ENCODE measurements at places on chromosomes 12 and 14.
A peak's percentile ranks its signal among the peaks of the same experiment; 100 is the strongest.

GRCh38 chr12:99138393-99138792 lies 493.3 kb downstream of the APAF1 start:
- DNase-seq, result no peak

GRCh38 chr14:68268719-68269118 lies 449.1 kb downstream of the RAD51B start:
- DNase-seq, result no peak

GRCh38 chr14:59727073-59727661 lies 143.4 kb downstream of the RTN1 start:
- DNase-seq, result no peak

DNA sequence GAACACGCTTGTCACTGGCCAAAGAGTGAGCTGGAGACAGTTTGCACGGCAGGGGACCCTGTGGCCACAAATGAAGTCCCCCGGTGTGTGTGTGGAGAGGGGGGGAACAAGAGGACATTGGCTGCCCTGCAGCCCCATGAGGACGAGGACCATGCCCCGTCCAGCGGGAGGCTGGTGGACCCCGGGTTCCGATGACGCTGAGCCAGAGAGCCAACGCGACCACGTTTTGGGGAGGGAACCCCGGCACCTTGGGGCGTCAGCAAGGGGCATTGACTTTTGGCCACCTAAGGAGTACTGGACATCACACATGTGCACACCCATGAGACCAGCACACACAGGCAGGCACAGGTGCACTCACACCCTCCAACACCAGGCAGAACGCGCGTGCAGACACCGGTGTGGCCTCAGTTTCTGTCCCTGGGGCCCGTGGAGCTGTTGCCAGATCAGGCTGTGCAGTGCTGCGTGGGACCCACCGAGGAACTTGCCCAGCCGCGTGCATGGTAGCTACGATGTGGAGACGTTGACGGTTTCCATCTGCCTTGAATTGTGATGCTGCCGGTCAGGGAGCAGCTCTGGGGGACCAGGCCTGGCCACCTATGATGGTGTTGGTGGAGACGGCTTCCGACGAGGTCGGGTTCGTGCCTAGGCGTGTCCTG lies 26.5 kb downstream of the NOC4L start:
- DNase-seq, result no peak

DNA sequence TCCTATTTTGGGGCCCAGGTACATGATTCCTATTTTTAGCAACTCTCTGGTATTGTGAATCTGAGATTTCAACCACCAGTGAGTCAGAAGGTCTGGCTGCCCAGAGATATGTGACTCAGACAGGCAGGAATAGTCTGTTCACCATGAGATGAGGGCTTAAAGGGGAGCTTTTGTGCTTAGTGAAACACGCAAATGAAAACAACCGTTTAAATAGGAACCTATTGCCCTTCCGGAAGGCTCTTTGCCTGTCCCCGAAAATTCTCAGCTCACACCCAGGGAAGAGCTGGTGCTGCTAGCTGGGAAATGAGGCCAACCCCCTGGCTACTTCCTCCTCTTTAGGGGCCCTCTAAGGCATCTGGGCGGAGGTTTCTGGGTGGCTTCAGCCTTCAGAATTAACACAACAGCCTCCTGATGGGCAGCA lies 283.6 kb downstream of the CACNA1C start:
- DNase-seq, result peak; percentile 94

- DNase-seq, result no peak
These were observed 67.3 kb downstream of the DACT1 start for GRCh38 chr14:58705066-58705465.
